ENCODE measurements at places on chromosomes 16 and 17. TPM values are rescaled to one million over a fixed set of nuclear protein-coding genes. Genes with fewer than 3 reads are reported as not detected.

DNA sequence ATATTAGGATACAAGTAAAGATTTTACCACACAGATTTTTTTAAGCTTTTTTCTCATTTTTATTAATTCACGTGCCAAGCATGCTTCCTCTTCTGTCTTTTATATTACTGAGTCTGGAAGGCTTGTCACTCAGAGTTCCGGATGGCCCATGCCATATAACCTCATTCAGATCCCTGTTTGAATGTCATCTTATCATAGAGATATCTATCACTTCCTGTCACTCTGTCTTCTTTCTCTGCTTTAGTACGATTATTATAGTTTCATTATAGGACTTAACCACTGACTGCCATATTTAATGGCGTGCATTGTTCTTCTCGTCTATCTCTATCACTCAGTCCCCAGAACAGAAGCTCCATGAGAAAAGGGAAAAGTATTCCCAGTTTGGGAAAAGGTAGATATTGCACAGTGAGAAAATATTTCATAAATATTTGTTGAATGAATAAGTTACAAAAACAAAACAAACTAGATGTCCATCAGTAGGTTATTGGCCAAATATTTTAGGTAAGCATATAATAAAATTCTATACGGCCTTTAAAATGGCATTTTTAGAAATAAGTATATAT is 296.9 kb upstream of the GOT2 start:
- no peak for DNase-seq

GRCh38 chr17:33671491-33671890 is 378.4 kb upstream of the ASIC2 start:
- no peak for DNase-seq

DNA sequence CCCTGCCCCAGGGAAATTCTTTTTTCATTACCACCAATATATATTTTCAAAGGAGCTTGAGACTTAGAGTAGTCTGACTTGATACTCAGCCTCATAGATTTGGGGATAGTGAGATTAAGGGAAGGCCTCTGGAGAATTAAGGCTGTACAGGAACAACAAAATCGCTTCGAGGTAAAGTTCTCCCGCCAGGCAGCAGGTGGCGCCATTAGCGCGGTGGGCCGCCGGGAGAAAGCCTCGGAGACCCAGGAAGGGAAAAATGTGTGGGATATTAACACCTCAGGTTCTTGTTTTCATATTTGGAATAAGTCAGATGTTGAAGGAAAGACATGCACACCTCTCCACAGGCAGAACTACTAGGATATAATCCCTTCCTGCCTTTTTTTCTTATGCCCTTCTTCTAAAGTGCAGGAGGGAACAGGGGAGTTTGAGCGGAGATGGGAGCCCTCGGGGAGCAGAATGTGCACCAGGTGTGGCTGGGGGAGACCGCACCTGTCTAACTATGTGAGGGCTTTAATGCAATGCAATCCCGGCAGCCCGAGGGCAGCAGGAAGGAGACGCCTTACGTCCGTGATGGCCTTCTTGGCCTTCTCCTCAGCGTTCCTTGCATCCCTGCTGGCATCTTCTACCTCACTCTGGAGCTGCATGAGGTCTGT is 25.9 kb downstream of the MYH3 start:
- no peak for DNase-seq

DNA sequence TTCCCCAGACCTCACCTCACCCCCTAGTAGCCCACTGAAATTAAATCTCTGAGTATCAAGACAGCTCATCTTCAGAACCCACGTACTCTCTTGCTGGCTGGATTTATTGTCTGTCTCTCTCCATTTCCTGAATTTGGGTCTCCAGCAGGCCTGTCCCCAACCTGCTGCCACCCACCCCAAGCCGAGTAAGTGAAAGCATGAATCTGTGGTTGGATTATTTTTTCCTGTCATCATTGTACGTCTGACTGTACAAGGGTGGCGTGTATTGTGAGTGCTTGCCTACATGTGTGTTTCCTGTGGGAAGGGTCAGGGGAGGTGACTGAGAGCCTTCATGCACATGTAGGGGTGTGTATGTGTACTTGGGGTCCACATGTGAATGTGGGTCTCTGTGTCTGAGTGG is 5.4 kb downstream of the TNP2 start:
- DNase-seq, result no peak

Gene TBX6
- 0.15 TPM for total RNA-seq

- DNase-seq, result no peak
These were observed 45.1 kb downstream of the SF3B3 start for GRCh38 chr16:70568601-70569237.

GRCh38 chr17:14311981-14312380 is 11.1 kb downstream of the HS3ST3B1 start:
- DNase-seq, result no peak

DNA sequence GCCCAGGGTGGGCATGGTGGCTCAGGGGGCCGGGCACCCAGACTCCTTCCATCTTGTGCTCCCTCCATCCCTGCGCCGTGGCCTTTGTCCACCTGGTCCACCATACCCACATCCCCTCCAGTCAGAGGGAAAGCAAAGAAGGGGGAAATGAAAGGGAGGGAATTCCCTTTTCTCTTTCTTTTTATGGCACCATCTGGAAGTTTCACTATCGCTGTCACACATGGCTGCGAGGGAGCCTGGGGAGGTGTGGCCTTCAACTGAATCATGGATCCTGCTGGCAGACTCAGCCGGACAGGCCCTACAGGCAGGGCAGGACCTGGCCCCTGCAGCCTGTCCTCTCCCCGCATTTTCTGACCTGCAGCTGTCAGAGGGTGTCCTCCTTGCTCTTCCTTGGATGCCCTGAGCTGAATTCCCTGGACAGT is 6.2 kb downstream of the SLC12A3 start:
- peak; percentile 67 for DNase-seq

DNA sequence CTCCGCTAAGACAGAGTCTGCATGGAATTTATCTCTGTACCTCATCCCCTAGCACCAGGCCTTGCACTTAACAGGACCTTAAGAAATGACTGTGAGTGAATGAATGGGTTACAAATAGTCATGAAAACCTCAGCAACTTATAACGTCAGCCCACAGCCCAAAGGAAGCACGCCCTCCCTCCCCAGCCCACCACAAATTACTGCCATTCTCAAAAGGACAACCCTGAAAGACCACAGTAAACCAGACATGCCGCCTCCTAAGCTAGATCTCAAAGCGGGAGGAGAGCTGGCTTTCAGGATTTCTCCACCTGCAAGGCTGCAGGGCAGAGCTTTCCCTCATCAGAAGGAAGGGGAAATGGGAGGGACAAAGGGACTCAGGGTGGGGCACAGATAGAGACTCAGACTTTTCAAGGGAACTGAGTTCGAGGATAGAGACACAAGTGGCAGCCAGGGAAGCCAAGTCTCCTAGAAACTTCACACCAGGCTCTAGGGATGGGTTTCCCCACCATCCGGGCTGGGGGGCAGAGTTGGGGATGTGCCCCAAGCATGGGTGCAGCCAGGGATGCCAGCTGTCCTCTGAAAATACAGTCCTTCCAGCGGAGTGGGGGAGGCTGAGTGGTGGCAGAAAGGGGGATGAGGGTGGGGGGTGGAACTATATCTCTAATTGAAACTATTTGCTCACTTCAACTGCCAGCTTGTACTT is 56.7 kb downstream of the PLXDC1 start:
- no peak for DNase-seq

DNA sequence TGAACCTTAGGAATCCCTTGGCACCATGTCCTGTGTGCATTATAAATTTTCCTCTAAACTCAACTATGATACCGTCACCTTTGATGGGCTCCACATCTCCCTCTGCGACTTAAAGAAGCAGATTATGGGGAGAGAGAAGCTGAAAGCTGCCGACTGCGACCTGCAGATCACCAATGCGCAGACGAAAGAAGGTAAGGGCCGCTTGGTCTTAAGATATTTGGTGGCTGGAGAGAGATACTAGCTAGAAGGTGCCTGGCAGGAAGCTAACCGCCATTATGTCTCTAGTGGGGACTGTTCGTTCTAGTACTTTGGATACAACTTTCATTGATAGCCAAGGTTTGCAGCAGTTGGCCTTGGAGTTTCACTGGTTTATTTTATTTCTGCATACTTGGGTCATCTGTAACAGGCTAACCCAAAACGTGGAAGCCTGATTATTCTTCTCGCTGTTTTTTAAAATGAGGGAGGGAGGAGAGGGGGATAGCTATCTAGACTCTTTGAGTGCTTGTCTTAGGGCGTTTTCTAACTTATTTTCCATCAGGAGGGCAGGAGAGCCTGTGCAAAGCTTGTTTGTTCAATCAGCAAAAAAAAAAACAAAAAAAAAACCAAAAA is 1.3 kb downstream of the RBBP6 start:
- DNase-seq, result no peak

Gene DGKE
- total RNA-seq, result 6.4 TPM

DNA sequence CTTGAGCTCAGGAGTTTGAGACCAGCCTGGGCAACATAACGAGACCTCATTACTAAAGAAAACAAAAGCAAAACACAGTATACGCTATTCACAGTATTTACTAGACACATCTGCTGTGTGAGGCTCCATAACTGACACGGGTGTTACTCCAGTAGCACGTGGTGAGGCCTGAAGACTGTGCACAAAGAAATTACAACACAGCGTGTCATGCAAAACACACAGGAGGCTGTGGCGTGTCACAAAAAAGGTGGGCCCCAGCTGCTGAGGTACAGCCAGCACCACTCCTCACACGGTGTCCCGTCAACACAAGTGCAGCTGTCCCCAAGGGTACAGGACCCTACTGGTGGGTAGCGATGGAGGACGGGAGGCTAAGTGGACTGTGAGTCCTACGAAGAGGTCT is 2.7 kb downstream of the CYBC1 start:
- no peak for DNase-seq

Gene DDX19B
- 28.4 TPM for total RNA-seq

GRCh38 chr16:13155377-13155776 is 254.0 kb downstream of the SHISA9 start:
- no peak for DNase-seq

DNA sequence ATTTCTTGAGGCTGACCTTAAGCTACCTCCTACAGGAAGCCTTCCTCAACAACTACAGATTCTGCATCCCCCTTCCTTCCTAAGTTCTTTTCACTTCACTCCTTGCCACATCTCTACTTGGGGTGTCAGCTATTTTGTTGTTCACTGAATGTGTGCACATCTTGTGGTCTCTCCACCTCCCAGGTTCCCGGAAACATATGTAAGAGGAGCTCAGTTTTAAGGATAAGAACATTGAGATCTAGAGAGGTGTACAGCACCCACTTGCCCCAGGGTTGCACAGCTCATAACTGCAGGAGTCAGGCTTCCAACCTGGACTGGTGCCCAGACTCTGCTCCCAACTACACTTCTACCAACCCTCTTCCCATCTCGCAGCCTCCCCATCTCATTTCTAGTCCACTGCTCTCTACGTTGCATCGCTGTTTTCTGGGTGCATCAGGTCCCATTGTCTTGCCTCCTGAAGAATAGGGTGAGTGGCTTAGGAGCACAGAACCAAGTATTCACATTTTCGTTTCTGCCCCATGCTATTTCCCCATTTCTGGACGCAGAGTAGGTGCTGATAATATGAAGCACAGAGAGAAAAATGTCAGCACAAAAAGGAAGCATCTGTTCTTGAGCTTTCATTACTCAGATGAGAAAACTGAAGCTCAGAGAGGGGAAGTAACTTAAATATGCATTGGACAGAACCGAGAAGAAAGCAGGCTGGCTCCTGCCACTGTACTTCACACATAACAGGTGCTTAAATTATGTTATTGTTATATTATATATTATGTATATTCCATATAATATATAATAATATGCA is 292.0 kb upstream of the CCL2 start:
- no peak for DNase-seq

Gene CORO6
- total RNA-seq, result 3.3 TPM

DNA sequence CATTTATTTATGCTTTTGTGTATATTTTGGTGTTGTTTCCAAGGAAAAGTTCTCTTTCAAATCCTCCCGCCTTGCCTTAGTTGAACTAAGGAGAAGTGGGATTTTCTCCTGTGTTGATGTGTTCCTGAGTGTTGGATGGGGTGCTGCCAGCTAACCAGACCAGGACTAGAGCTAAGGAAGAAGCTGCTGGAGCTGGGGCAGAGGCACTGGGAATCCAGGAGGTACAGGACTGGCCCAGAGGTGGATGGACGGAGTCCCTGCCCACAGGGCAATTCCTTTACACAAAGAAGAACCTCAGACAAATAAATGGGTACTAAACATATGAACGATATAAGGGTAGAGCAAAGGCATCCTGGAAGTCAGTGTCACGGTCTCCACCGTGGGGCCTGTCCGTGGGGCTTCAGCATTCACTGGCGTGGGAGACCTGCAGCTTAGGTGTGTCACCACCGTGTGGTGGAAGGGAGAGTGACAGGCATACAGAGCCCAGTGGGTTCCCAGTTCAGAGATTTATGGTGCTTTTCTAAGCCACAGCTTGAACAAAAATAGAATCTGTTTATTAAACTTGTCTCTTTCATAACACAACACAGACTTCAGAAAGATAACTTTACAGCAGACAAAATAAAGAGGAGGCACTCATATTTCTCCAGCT is 270.7 kb downstream of the NTN1 start:
- no peak for DNase-seq

DNA sequence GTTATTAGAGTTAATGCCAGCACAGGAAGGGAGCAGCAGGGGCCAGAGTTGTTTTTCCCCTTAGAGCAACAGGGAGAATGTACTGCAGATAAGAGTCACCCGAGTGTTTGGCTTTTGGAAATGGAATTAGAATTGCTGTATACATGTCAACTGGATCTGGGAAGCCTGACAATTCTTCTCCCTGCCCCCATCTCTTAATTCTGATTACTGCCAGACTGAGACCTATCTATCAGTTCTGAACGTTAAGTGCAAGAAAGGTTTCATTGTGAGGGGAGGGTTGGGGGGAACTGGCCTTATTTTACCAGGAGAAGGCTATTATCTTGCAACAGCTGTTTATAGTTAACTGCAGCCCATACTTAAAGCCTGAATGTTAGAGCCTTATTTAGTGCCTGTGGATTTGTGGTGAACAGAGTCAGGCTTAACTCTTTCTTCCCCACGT is 424.5 kb upstream of the CDH11 start:
- no peak for DNase-seq

DNA sequence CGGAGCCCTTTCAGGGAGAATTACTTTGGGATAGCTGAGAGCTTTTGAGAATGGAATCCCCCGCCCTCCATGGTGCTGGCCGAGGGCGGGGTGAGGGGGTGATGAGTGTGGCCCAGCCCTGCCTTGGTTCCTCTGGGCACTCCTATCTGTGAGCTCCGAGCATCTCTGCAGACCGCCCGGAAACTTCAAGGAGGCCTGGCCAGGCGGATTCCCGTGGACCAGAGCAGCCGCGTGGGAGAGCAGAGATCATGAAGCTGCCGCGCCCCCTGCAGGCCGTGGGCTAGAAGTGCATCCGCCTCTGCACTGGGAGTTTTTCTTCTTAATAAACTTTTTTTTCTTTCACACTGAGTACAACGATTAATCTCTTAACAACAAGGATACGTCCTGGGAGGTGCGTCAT is 392.9 kb upstream of the EEF2KMT start:
- no peak for DNase-seq

Gene FOXK2
- 35.5 TPM for total RNA-seq

- DNase-seq, result no peak
These were observed 13.4 kb downstream of the SNX20 start for GRCh38 chr16:50667497-50668367.

- DNase-seq, result no peak
These were observed 328.1 kb upstream of the MON1B start for GRCh38 chr16:76862901-76863300.

Gene HOXB6
- total RNA-seq, result 56.2 TPM

Gene VAC14
- total RNA-seq, result 11.1 TPM

Gene MPP3
- total RNA-seq, result 8.5 TPM
